ENCODE measurements at places on chromosomes 13 and 19.

GRCh38 chr13:41554626-41555386 is 97.5 kb downstream of the RGCC start:
- DNase-seq = no peak

DNA sequence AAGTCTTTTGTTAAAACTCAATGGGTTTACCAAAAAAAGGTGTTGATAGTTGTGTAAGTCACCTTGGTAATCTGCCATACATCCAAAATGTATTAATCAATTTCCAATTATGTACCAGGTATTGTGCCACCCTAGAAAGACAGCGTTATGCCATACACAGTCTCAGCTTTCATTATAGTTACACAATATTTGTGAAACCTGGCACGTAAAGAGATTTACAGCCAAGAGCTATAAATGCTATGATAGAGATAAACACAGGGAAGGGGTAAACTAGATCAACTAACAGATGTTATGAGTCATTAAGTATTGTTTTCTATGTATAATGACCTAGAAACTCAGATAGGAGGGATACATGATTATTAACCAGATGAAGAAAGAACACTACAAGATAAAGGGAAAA is 725.6 kb upstream of the SLITRK5 start:
- DNase-seq = no peak

DNA sequence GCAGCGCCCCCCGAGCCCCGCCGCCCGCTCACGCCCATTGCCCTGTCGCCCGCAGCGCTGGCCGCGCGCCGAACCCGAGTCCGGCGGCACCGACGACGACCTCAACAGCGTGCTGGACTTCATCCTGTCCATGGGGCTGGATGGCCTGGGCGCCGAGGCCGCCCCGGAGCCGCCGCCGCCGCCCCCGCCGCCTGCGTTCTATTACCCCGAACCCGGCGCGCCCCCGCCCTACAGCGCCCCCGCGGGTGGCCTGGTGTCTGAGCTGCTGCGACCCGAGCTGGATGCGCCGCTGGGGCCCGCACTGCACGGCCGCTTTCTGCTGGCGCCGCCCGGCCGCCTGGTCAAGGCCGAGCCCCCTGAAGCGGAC is 518 bp downstream of the KLF2 start:
- no peak for DNase-seq

DNA sequence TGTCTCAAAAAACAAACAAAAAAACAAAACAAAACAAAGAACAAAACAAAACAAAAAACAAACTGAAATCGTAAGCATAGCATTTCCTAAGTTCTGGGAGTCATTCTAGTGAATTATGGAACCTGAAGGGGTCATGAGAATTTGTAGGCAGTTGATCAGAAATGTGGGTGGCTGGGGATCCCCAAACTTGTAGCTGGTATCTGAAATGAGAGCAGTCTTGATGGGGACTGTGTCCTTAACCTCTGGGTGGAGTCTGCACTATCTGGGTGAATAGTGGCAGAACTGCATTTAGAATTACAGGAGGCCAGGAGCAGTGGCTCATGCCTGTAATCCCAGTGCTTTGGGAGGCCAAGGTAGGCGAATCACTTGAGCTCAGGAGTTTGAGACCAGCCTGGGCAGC is 6.1 kb downstream of the CLEC4G start:
- no peak for DNase-seq

GRCh38 chr19:34314437-34315313 is 50.3 kb upstream of the GPI start:
- DNase-seq = no peak

- DNase-seq = no peak
These were observed 59.0 kb upstream of the MCF2L start for GRCh38 chr13:112910016-112910415.

GRCh38 chr13:102935896-102936321 is 90.1 kb downstream of the ERCC5 start:
- DNase-seq = no peak
